COR-L47 (cell line): ENCODE measurements at places on chromosomes 5 and 9.

- no peak for DNase-seq
Measured at GRCh38 chr9:110110154-110110553, 97.8 kb downstream of the C9orf152 start.

DNA sequence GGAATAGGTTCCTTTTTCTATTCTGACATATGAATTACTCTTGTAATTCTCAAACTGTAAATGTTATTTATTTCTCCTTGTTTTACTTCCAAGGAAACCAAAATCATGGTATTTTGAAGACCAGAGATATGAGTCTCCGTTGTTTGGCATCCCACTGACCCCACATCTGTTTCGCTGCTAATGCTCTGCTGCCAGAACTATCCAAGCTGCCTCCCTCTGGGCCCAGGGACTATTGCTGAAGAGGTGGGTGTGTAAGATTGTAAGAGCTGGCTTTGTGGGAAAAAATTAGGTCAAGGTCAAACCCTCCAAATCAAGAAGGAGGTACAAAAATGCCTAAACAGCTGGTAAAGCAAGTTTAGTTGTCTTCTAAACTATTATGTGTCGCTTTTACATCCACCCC is 129.4 kb upstream of the MYO10 start:
- DNase-seq = no peak

- no peak for DNase-seq
Measured at GRCh38 chr5:120988491-120988890, 524.4 kb downstream of the PRR16 start.

GRCh38 chr9:132923346-132923902 is 21.0 kb downstream of the TSC1 start:
- no peak for DNase-seq

- no peak for DNase-seq
Measured at GRCh38 chr5:178284093-178284675, 51.6 kb upstream of the PHYKPL start.

- no peak for DNase-seq
Measured at GRCh38 chr9:91958174-91958573, 8.1 kb upstream of the ROR2 start.

DNA sequence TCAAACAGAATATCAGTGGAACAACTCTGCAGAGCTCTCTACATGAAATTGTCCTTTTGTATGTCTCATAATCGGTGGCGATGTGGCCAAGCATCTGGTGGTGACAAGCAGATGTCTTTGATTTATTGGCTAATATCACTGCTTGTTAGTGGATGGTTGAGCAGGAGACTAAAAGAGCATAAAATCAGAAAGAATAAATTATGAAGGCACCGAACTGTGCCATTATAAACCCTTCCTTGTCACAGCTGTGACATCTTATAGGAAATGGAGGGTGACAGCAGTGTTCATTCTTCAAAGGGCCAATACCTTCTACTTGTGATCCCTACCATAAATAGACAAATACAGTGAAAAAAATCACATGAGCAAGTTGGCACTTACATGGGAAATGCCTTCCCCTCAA is 1404.3 kb downstream of the MAT2B start:
- DNase-seq = no peak

- no peak for DNase-seq
Measured at GRCh38 chr5:3430691-3431090, 164.9 kb upstream of the IRX1 start.

GRCh38 chr9:88236511-88237478 is 98.5 kb upstream of the SPATA31C2 start:
- DNase-seq = no peak

GRCh38 chr9:84471816-84472215 is 131.3 kb upstream of the SLC28A3 start:
- DNase-seq = no peak

DNA sequence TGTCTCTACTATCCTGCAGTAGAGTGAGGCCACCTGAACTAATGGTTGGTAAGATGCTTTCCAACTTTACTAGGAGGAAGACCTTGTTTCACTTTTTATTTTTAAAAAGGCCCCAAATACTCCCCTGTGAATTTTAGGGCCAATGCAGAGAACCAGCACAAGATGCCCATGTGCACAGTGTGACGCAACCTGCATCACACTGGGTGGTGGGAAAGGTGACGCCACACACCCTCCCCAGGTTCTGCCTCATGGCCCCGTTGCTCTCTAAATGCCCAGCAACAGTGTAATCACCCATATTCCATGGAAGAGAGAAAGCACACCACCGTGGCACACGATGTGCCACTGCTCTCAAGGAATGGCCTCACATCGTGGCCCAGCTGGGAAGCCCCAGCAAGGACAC is 6.4 kb downstream of the SURF4 start:
- no peak for DNase-seq

DNA sequence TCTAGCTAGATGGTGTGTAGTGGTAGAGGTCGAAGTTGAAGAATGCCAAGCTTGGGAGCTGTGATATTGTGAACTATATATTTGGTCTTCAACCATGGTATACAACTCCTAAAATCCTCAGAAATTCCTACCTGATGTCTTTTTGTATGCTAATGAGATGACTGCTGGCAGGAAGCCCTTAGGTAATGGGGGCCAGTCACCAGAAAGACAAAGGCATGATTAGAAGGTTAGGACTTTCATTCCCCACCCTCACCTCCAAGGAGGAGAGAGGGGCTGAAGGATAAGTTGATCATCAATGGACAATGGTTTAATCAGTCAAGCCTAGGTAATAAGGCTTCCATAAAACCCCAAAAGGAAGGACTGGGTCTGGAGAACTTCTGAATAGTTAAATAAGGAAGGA is 285.7 kb upstream of the POU5F2 start:
- DNase-seq = no peak

DNA sequence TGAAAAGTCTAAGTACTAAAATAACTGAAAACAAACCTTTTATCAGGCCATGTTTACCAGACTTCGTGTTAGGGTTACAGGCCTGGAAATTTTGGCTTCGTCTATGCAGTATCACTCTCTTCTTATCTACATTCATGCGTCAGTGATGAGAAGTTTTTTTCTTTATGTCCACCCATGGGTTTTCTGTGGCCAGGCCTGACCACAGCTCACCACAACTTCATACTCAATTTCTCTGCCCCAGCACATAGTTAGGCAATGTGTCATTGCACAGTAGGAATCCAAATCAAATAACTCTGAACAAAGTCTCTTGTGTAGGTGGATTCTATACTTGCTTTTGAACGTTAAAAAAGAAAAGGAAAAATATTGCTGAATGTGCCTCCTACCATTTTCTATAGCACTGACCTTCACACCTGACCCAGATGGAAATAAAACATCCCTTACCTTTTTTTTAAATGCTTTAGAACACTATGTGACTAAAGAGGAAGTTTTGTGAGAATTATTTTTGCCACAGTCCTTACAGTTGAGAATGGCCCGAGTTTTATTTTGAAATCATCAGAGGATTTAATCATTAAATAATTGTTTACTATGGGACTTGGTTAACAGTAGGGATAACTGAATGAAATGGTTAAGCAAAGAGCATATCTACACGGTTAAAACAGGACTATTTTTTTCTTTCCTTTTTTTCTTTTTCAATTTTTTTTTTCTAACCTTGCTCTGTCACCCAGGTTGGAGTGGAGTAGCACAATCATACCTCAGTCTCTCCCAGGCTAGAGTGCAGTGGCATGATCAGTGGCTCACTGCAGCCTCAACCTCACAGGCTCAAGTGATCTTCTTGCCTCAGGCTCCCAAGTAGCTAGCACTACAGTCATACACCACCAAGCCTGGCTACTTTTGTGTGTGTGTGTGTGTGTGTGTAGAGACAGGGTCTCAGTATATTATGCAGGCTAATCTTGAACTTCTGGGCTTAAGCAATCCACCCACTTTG is 1247.0 kb upstream of the ACO1 start:
- no peak for DNase-seq
